ENCODE measurements at places on chromosomes 7 and 10. TPM values are rescaled to one million over a fixed set of nuclear protein-coding genes. Genes with fewer than 3 reads are reported as not detected.

DNA sequence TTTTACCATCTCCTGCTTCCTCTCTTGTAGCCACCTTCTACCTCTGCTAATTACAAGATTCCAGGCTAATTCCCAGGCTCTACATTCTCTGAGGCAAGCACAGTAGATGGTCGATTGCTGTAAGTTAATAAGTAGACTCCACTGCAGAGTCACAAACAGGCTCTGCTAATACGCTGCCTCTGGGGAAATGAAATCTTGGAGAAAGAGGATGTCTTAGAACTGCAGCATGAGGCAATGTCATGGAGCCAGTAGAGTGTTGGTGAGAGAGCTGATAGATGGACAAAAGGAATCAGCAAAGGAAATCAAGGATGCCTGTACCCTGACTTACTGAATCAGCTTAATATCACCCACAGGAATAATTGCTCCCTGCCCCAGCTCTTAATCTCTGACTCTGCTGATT, 1260.3 kb downstream of the XPNPEP1 start:
- no peak for ATAC-seq

GRCh38 chr7:27606270-27607209, 56.1 kb downstream of the HIBADH start:
- ATAC-seq: no peak

DNA sequence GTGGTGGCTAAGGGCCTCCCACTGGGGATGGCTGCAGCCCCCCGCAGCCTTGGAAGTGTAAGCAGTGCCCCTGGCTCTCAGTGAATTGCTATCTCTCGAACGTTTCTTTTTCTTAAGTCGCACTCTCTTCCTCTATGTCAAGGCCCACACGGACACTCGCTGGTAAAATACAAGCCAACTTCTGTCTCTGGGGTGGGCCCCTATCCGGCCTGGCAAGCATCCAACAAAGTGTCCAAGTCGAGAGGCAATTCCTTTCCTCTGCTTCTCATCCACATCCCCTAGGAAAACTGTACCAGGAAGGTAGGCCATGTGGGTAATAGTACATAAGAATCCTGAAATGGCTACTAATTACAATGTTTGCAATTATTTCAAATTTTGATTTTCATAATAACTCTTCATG, 194.9 kb upstream of the MGMT start:
- ATAC-seq: no peak

DNA sequence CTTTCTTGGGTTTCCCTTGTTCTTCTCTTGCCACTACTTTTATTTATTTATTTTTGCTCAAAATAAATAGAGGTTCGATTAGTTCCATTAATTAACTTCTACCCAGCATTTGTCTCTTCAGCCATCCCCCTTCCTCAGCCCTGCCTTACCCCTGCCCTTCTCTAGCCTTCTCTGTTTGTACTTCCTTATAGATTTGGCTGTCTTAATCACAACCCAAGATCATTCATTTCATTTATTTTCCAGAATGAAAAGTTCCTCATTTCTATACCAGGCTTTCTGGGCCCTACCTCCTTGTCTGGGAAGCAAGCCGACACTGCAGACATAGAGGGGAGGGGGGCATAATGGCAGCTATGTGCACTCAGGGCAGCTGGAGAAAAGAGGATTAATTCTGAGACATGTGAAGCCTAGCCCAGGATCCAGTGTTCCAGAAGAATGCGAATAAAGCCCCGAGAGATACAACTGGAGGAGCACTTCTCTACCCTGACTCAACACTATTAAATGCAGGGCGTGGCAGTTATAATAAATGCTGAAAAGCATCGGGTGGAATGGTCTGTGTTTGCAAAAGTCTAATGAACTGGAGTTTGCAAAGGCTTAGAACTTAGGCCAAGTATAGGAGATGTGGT, 6.4 kb upstream of the PDCD4 start:
- peak; percentile 70 for ATAC-seq

DNA sequence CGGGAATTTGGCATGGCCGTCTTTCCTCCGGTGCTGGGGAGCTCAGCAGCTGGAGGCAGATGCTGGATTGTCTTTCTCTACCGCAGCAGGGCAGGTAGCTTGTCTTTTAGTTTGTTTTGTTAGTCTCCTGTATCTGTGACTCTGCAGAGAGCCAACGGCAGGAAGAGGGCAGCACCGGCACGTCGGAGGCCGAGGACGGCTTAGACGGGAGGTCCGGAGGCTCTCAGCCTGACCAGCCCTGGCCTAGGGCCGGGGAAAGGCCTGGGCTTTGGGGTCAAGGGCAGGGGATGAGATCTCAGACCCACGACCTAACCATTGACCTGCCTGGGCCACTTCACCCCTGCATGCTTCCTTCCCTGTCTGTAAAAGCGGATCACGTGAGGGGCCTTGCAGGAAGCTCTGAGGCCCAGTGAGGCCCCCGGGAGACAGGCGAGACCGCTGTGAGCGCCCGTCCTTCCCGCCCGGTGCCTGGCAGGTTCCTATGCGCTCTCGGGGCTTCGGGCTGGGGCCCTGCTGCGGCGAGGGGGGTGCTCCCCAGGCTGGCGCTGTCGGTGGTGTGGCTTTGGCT, 72.7 kb downstream of the LHPP start:
- peak; percentile 18 for ATAC-seq

DNA sequence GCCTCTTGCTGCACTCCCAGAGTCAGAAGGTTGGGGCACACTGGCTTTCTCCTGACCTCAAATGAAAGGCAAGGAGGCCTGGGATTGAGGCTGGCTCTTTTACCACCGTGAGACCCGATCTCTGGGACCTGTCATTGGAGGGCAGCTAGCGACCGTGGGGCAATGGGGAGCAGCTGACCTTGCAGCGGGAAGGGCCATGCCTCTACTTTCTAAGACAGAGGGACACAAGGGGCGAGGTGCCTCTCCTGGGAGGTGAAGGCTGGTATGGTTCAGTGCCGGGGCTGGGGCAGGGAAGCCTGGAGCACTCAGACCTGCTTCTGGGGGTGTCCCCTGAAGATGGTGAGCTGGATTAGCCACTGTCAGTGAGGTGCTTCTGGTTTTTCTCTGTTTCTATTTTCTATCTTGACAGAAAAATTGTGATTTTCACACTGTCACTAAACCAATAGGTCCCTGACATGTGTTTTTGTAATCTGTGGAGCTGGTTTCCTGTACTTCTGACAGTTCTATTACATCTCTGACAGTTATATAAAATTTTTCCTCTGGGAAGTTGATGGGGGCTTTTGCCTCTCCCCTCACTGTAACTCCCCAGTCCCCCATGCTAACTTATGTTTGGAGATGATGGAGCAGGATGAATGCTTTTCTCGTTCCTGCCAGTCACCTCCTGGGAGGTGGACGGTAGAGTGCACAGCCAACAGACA, 340.8 kb downstream of the RPS24 start:
- ATAC-seq: no peak

DNA sequence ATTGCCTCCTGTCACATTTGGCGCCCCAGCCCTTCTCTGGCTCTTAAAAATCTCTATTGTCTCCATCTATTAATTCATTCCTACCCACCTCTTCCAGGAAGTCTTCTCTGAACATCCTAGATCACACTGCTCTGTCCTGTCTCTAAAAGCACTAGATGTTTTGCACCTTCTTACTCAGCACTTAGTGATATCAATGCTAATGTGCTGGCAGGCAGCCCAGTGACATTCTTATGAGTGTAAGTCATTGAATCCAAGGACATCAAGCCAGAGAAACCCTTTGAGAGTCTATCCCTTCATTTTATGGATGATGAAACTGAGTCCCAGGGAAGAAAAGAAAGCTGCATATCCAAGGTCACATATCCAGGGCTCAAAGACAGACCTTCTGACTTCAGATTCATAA, 48.3 kb upstream of the PAX2 start:
- ATAC-seq: no peak

MLXIPL gene
- 0.52 TPM for total RNA-seq

DNA sequence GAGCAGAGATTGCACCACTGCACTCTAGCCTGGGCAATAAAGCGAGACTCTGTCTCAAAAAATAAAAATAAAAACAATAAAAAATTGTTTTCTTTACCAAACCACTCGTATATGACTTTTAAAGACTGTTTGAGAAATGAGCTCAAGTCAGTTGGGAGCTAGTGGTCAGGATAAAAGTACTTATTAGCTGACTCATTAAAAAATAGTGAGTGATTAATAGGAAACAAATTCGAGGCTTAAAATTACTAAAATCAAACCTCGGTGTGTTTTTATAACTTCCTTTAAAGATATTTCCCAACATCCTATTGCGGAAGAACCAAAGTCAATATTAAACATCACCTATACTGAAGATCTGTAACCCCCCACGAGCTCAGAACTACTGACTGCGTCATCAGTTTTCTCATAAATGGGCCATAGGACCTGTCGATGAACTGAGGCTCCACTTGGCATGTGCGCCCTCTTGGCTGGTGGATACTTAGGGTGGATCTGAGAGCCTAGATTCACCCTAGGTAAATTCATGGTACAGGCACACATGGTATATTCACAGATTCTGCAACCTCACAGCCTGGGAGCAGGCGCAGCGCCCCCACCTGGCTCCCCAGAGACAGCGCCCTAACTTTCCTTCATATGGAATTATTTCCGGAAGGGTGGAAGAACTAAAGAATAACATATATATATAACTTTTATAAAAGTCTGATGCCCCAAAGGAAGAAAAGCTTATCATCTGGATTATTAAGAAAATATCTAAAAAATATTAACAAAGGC, 9.2 kb downstream of the MKI67 start:
- no peak for ATAC-seq

GRCh38 chr7:156386097-156386496, 254.5 kb upstream of the RNF32 start:
- ATAC-seq: no peak

COL17A1 gene
- total RNA-seq: 204 TPM

RPEL1 gene
- not detected for total RNA-seq

PAPOLB gene
- not detected for total RNA-seq

GRCh38 chr7:55570939-55571338, 1.4 kb downstream of the VOPP1 start:
- no peak for ATAC-seq

GRCh38 chr10:20856484-20856883, 40.6 kb downstream of the NEBL start:
- ATAC-seq: no peak

STOX1 gene
- 0.28 TPM for total RNA-seq

MARVELD1 gene
- total RNA-seq: 12.1 TPM

DNA sequence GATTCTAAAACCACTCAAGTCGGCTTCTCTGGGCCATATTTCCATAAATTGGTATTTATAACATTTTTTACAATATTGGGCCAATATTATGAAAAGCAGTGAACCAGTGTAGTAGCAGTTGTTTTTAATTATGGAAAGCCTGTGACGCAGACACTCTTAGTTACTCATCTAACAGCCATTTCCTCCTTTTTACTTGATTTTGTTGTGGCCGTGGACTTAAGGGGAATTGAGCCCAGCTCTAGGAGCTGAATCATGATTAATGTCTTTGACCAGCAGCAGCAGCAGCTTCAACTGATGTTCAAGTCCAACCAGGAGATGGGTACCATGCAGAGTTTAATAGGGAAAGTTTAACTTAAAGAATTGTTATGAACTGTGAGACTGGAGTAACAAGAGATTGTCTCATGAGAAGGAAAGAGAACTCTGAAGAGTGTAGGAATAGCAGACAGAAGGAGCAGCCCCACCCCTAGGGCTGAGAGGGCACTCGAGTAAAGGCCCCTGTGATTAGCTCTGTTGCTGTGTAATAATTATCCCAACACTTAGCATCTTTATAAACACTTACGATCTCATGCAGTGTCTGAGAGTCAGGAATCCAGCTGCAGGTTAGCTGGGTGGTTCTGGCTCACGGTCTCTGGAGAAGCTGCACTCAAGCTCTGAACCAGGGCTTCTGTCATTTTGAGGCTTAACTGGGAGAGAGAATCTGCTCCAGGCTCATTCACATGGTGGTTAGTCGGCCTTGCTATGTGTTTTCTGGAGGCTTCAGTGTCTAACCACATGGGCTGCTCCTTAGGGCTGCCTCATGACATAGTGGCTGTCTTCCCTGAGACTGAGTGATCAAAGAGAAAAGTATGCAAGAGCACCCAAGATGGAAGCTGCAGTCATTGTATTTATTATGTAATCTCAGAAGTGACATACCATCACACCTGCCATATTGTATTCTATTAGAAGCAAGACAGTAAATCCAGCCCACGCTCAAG, 4.6 kb downstream of the LANCL2 start:
- no peak for ATAC-seq

DNA sequence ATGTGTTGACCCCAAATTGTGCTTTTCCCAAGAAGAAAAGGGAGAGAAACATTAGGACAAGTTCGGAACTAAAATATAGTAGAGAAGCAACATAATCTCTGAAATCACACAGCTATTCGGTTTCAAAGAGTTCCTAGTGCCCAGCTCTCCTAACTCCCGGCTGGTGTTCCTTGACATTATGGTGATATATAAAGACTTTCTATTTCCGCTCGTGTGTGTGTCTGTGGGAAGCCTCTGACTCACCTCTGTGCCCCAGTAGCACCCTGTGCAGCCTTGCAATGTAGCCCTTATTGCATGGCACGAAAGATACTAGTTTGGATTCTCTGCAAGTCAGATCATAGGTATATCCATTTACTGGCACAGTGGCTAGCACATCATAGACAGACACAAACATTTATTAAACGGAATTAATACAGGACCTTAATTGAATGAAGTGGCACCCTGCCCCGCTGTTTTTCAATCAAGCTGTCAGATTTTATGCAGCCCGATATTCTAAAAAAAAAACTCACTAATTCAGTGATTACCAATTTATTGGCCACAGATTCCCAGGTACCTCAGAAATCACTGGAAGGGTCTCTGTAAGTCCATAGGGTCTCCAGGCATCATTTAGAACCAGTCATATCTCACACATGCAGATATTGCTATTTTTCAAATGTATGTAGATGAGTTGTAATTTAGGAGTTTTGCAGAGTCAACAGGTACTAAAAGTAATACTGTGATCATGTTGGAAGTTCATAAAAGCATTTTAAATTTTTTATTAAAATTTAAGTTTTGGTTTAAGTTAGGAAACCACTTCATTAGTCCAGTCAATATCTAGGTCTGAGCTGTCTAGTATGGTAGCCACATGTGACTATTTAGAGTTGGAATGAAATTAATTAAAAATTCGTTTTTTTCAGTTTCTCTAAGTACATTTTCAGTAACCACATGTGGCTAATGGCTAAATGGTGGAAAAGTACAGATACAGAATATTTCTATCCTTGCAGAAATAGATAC, 43.3 kb downstream of the SFTPD start:
- ATAC-seq: no peak

DNA sequence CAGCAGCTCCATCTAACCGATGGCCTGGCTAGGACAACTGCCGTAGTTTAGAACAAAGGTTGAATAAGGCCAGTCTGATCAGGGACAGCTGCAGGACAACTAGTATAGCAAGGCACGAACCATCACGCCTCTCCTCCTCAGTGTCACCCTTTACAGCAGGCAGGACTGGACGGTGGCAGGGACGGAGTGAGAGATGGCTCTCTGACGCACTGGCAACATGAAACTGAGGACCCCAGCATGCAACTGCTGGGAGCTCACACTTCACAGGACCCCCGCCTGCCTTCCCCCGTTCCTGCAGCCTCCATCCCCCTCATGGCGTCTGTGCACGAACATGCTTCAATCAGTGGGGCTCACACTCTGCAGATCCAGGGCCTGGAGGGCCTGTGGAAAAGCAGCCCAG, 53.7 kb downstream of the ZRANB1 start:
- ATAC-seq: no peak
